ENCODE measurements at places on chromosomes 5 and 9. TPM values are rescaled to one million over a fixed set of nuclear protein-coding genes. Genes with fewer than 3 reads are reported as not detected.
A peak's percentile ranks its signal among the peaks of the same experiment; 100 is the strongest.

CFAP157 gene
- 0.20 TPM for total RNA-seq

CATSPER3 gene
- total RNA-seq, result 0.81 TPM

CDKN2A gene
- 5.4 TPM for total RNA-seq

OR13J1 gene
- total RNA-seq, result not detected

FGF1 gene
- total RNA-seq, result 0.08 TPM

FRMPD1 gene
- 0.03 TPM for total RNA-seq

TAS2R1 gene
- total RNA-seq, result not detected

LMAN2 gene
- 108 TPM for total RNA-seq

RPL37 gene
- total RNA-seq, result 1,451 TPM

DNA sequence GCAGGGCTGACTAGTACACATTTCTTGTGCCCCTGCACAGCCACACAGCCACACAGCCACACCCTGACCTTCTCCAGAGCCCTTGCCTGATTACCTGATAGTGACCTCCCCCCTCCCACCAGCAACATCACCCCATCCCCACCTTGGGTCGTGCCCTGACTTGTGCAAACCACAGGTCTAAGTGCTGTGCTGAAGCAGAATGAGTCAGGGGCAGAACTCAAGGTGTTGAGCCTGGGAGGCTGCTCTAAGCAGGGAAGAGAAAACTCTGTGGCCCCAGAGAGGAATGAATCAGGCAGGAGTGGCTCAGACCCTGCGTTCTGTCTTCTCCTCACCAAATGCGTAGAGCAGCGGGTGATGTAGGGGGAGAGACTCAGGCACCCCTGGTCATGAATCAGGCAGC, 24.3 kb upstream of the FAT2 start:
- H3K4me3 ChIP-seq, result no peak overlapping the region
- no peak for DNase-seq
- peaks cover 6% of the 10 kb centered on the region for H3K27me3 ChIP-seq

- H3K27me3 ChIP-seq, result peaks cover 21% of the 10 kb centered on the region
- H3K27ac ChIP-seq, result no peak overlapping the region
- no peaks in the 10 kb centered on the region for H3K36me3 ChIP-seq
- DNase-seq, result no peak
These were observed 24.1 kb upstream of the FLT4 start for GRCh38 chr5:180673371-180674089.

- DNase-seq, result peak; percentile 28
- peaks cover 26% of the 10 kb centered on the region for H3K27me3 ChIP-seq
- peaks cover 52% of the 10 kb centered on the region for H3K36me3 ChIP-seq
- no peak overlapping the region for H3K27ac ChIP-seq
- peaks cover 76% of the 10 kb centered on the region for H3K4me1 ChIP-seq
These were observed 8.0 kb downstream of the TCF7 start for GRCh38 chr5:134122530-134122929.

DNA sequence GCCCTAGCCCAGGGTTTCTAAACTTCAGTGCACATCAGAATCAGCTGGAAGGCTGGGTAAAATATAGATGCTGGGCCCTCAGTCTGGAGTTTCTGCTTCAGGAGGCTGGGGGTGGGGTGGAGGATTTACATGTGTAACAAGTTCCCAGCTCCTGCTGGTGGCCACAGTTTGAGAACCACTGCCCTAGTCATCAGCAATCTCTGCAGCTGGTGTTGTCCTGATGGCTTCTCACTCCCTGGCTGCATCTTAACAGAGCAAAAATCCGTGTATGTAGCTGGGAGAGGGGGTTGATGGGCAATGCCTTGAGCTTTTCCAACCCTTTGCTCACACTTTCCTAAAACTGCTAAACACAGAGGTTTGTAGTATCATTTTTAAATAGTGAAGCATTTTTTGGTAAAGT, 186.0 kb upstream of the KLF9 start:
- peaks cover 2% of the 10 kb centered on the region for H3K27me3 ChIP-seq
- DNase-seq, result no peak
- H3K27ac ChIP-seq, result no peak overlapping the region
- H3K4me1 ChIP-seq, result peaks cover 5% of the 10 kb centered on the region
- no peak overlapping the region for H3K4me3 ChIP-seq

- H3K27me3 ChIP-seq, result no peaks in the 10 kb centered on the region
- no peaks in the 10 kb centered on the region for H3K36me3 ChIP-seq
- H3K27ac ChIP-seq, result no peak overlapping the region
- DNase-seq, result no peak
- H3K4me3 ChIP-seq, result no peak overlapping the region
These were observed 9.5 kb downstream of the KCNV2 start for GRCh38 chr9:2726650-2727340.

GRCh38 chr9:114525513-114525912, 20.2 kb upstream of the WHRN start:
- no peak for DNase-seq
- H3K4me1 ChIP-seq, result no peaks in the 10 kb centered on the region
- H3K4me3 ChIP-seq, result no peak overlapping the region
- no peak overlapping the region for H3K27ac ChIP-seq
- H3K27me3 ChIP-seq, result peaks cover 25% of the 10 kb centered on the region
- H3K36me3 ChIP-seq, result no peaks in the 10 kb centered on the region

DNA sequence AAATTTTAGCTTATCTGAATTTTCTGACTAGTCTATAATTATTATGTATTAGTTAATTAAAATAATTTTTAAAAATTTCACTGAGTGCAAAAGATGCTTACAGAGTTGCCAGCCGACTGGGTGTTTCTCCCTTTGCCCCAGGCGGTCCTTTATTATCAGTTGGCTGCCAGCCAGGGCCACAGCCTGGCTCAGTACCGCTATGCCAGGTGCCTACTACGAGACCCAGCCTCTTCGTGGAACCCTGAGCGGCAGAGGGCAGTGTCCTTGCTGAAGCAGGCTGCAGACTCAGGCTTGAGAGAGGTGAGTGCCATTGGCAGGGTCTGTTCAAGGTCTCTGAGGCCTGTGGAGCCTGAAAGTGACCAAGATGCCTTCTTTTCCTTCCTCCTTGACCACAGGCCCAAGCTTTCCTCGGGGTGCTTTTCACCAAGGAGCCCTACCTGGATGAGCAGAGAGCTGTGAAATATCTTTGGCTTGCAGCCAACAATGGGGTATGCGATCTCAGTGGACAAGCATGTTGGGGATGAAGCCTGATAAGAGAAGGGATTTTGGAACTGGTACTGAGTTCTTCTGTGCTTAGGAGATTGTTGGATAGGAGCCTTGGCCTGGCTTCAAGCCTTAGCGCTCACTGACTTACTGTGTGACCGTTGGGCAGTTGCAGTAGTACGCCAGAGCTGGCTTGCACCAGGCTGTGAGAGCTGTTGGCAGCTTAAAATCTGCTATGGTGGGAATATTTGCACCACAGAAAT, 10.6 kb downstream of the DELE1 start:
- no peak for DNase-seq
- no peaks in the 10 kb centered on the region for H3K27me3 ChIP-seq
- H3K27ac ChIP-seq, result no peak overlapping the region
- H3K4me3 ChIP-seq, result no peak overlapping the region

GRCh38 chr5:112951124-112951702, 25.4 kb upstream of the DCP2 start:
- no peaks in the 10 kb centered on the region for H3K36me3 ChIP-seq
- no peak for DNase-seq
- H3K27me3 ChIP-seq, result peaks cover 9% of the 10 kb centered on the region
- peaks cover 6% of the 10 kb centered on the region for H3K4me1 ChIP-seq
- H3K4me3 ChIP-seq, result no peak overlapping the region

GRCh38 chr9:123335193-123335985, 20.6 kb upstream of the CRB2 start:
- no peak overlapping the region for H3K4me3 ChIP-seq
- H3K4me1 ChIP-seq, result peaks cover 31% of the 10 kb centered on the region
- H3K36me3 ChIP-seq, result no peaks in the 10 kb centered on the region

- no peaks in the 10 kb centered on the region for H3K36me3 ChIP-seq
- no peak for DNase-seq
- no peak overlapping the region for H3K4me3 ChIP-seq
- no peaks in the 10 kb centered on the region for H3K27me3 ChIP-seq
- no peak overlapping the region for H3K27ac ChIP-seq
- H3K4me1 ChIP-seq, result no peaks in the 10 kb centered on the region
These were observed 85.0 kb downstream of the DNAH5 start for GRCh38 chr5:13859270-13860065.

GRCh38 chr9:91923145-91923544, 26.9 kb downstream of the ROR2 start:
- H3K4me3 ChIP-seq, result no peak overlapping the region
- H3K36me3 ChIP-seq, result peaks cover 3% of the 10 kb centered on the region
- no peaks in the 10 kb centered on the region for H3K4me1 ChIP-seq
- peaks cover 15% of the 10 kb centered on the region for H3K27me3 ChIP-seq
- no peak for DNase-seq

DNA sequence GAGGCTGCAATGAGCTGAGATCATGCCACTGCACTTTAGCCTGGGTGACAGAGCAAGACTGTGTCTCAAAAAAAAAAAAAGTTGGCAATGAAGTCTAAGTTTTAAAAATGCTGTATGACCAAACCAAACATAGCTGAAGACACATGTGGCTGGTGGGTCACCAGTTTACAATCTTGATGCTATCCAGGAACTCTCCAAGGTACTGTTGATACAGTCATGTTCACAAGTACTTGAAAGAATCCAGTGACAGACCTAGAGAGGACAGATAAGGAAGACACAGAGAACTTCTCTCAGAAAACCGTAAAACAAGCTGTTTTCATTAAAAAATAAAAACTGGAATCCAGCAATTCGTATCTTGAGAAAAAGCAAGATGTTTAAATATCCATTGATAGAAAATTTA, 95.7 kb downstream of the ACTBL2 start:
- no peak overlapping the region for H3K4me3 ChIP-seq
- H3K36me3 ChIP-seq, result no peaks in the 10 kb centered on the region
- H3K4me1 ChIP-seq, result peaks cover 12% of the 10 kb centered on the region
- H3K27ac ChIP-seq, result no peak overlapping the region

GRCh38 chr9:108859459-108860114, 2.5 kb upstream of the ACTL7A start:
- H3K4me1 ChIP-seq, result peaks cover 7% of the 10 kb centered on the region
- no peak overlapping the region for H3K27ac ChIP-seq
- no peaks in the 10 kb centered on the region for H3K36me3 ChIP-seq
- H3K4me3 ChIP-seq, result no peak overlapping the region
- no peak for DNase-seq

DNA sequence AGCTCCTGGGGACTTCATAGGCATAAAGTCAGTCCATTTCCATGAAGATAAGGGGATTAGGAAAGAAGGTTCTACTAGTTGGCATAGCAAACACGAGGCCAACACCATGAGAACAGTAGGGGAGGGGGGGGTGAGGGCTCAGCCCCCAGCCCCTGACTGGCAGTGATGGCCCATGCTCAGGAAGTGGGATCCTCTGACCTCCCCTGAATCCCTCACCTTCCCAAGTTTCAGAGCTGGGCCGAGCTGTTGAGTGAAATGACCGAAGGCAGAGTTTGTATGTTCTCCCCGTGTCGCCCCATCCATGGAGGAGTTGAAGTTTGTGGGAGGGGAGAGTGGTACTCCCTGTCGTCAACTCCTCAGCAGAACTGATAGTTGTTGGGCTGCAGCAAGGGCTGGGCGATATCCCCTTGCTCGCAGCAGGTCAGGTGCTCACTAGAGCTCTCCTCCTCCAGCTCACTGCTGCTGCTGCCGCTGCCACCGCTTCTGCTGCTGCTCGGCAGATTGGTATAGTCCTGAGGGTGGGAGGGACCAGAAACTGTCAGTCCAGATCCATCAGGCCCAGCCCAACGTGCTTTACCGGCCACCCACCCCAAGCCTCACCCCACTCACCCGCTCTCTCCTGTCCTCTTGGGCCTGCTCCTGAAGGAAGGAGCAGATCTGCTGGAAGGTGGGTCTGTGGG, 32.5 kb downstream of the CSF1R start:
- DNase-seq, result no peak
- H3K36me3 ChIP-seq, result peaks cover 32% of the 10 kb centered on the region
- H3K27ac ChIP-seq, result peak overlapping the region; percentile 56
- peaks cover 7% of the 10 kb centered on the region for H3K4me1 ChIP-seq

DNA sequence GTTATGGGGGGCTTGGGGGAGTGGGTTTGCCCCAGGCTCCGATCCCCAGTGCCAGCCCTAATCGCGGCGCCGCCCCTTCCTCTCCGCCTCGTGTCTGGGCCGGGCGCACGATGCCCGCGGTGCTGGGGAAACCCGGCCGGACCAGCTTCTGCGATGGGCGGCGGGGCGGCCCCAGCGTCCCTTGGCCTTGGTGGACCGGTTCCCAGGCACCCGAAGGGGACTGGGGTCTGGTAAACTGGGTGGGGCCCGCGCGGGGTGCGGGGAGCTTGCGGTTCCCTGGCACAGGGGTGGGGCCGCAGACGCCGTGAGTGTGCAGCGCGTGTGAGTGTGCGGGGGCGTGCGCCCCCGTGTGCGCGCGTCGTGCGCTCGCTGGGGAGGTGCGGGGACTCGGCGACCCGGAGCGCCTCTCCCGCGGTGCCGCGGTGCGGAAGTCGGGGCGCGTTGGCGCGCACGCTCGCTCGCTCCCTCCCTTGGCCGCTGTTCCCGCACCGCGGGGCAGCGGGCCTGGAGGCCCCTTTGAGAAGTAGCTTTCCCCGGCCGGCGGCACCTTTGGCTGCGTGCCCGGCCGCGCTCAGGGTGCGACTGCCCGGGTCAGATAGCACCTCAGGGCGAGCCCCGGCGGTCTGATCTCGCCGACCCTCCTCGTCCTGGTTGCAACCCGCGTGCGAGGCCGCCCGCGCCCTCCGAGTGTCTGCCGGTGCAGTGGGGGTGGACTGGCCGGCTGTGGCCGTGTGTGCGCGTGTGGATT, 568 bp downstream of the MACIR start:
- DNase-seq, result peak; percentile 60
- H3K27me3 ChIP-seq, result peaks cover 19% of the 10 kb centered on the region
- H3K4me1 ChIP-seq, result peaks cover 39% of the 10 kb centered on the region
- H3K27ac ChIP-seq, result peak overlapping the region; percentile 75

GRCh38 chr5:116542619-116543018, 32.0 kb downstream of the SEMA6A start:
- H3K4me1 ChIP-seq, result no peaks in the 10 kb centered on the region
- H3K27me3 ChIP-seq, result peaks cover 3% of the 10 kb centered on the region
- no peaks in the 10 kb centered on the region for H3K36me3 ChIP-seq
- no peak overlapping the region for H3K27ac ChIP-seq

DNA sequence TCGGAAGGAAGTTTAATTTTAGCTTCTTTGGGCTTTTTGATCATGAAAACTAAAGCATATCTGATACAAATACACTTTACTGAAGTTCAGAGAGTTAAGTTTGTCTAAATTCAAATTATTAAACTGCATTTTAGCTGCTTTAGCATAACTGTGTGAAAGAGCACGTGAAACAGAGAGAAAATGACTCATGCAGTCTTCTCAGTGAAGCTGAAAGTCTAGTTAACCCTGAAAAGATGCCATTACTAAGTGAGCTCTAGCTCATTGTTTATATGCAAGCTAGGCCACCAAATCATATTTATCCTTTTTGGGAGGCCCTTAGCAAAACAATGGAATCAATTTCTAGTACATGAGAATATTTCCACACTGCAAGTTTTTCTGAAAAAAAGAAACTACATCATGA, 27.6 kb downstream of the TPD52L3 start:
- peaks cover 20% of the 10 kb centered on the region for H3K4me1 ChIP-seq
- peaks cover 15% of the 10 kb centered on the region for H3K27me3 ChIP-seq
- H3K36me3 ChIP-seq, result no peaks in the 10 kb centered on the region
- H3K4me3 ChIP-seq, result no peak overlapping the region
- no peak overlapping the region for H3K27ac ChIP-seq

GRCh38 chr9:75201480-75202209, 113.3 kb downstream of the OSTF1 start:
- no peaks in the 10 kb centered on the region for H3K27me3 ChIP-seq
- H3K4me3 ChIP-seq, result no peak overlapping the region
- peaks cover 8% of the 10 kb centered on the region for H3K4me1 ChIP-seq

GRCh38 chr5:125190232-125191087, 444.0 kb upstream of the ZNF608 start:
- no peaks in the 10 kb centered on the region for H3K36me3 ChIP-seq
- H3K4me3 ChIP-seq, result no peak overlapping the region

All from activated T-helper 1 cell treated with anti-CD3 and anti-CD28 coated beads, Interleukin-12 subunit alpha, Interleukin-12 subunit beta, Interleukin-2, Interleukin-4 antibody, amounts not matched to agents 30 ng/mL and 10 ng/mL and 1 ng/mL, durations not matched to agents 14 hours and 24 hours and 36 hours (primary cell).